ENCODE measurements at places on chromosomes 4 and X.

GRCh38 chr4:110634350-110635162, 11.7 kb upstream of the PITX2 start:
- DNase-seq = no peak

DNA sequence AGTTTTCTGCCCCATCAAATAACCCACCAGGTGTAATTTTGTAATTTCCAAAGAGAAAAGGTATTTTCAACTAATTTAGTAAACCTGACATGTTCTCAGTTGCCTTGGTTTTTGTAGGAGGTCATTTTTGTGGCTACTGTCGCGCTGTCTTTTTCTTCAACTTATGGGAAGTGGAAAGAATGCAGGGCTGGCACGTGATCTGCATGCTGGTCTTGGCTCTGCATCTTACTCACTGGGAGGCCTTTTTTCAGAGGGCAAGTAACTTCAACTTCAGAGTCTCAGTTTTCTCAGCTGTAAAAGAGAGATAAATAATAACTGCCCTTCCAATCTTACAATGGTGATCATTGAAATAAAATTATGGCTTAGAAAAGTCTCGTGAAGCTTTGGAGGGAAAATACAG, 109.9 kb upstream of the SMIM10 start:
- DNase-seq = no peak

GRCh38 chr4:41814565-41814964, 66.0 kb upstream of the PHOX2B start:
- peak; percentile 14 for DNase-seq

DNA sequence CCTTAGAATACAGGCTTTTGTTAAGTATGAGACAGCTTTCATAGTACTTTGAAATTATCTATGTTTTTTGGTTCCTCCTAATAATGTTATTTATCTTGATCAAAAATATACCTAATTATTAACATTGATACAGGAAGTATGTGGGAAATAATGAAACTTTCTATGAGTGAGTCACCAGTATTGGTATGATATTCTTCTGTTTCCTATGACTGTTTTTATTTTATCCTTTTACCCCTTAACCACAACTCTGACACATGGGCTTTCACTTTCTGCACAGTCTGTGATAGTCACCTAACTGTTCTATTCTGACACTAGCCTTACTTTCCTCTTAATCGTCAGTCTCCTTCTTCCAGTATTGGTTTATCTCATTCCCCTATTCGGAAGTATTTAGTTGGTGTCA, 4.7 kb downstream of the THAP9 start:
- DNase-seq = no peak

DNA sequence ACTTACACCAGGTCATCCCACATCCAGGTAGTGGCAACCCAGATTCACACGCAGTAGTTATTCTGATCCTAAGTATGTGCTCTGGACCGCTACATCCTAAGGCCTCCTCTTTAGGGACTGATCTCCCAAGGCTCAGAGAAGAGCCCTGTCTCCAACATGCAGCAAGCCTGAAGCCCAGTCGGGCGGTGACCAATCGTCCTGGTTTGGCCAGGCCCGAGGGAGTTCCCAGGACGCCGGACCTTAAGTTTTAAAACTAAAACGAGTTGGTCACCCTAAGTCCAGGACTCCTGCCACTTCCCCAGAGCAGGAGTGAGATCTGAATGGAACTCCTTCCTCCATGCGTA, 385 bp downstream of the LYAR start:
- DNase-seq = no peak

DNA sequence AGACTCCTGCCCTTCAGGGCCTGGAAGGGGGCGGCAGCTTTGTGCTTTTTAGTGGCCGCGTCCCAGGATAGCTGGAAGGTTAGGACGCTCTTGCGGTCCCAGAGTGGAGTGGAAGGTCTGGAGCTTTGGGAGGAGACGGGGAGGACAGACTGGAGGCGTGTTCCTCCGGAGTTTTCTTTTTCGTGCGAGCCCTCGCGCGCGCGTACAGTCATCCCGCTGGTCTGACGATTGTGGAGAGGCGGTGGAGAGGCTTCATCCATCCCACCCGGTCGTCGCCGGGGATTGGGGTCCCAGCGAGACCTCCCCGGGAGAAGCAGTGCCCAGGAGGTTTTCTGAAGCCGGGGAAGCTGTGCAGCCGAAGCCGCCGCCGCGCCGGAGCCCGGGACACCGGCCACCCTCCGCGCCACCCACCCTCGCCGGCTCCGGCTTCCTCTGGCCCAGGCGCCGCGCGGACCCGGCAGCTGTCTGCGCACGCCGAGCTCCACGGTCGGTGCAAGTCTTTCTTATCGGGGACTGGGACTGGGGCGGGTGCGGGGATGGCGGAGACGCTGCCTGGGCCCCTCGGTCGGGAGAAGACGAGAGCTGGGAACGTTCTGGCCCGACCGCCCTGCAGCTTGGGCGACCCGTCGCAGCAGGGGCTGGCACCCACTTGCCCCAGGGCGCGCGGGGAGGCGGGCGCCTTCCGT, at the start of gene EDNRA:
Gene EDNRA (plus strand): TSS at position 207 of the 686 bp plus-strand sequence. CDS start 4,585 bp downstream, outside the sequence.
- DNase-seq = peak; percentile 71

GRCh38 chrX:50952406-50952805, 41.9 kb downstream of the BMP15 start:
- no peak for DNase-seq

GRCh38 chr4:133600008-133600407, 450.9 kb downstream of the PCDH10 start:
- no peak for DNase-seq

DNA sequence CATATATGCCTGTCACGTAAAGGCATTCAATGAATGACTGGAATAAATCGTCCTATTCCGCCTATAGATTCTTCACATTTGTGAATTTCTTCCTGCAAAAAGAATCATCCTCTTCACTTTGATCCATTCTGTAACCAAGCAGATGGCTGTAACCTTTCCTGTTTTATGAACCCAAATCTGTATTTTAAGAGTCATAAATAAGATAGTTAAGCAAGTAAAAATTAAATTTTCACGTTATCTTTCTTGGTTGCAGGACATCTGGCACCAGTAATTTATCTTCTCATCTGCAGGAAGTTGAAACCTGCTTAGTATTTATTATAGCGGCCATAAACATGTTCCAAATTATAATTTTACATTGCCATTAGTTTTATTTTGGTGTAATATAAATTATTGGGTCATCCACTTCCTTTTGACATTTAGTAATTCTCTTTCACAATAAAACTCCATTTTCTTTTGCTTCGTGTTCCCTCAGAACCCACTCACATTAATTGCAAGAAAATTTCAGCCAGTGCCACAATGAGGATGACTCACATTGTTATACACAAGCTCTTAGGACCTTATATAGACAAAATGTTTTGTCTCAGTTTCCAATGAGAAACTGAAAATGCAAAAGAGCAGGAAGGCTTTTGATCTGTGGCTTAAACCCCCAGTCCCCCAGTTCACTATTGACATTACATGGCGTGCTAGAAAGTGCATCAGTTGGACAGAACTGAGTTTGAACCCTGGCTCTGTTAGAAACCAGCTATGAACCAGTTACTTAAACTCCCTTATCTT, 51.1 kb downstream of the TMEM156 start:
- peak; percentile 41 for DNase-seq

GRCh38 chrX:3521396-3521795, 174.9 kb upstream of the MXRA5 start:
- no peak for DNase-seq

DNA sequence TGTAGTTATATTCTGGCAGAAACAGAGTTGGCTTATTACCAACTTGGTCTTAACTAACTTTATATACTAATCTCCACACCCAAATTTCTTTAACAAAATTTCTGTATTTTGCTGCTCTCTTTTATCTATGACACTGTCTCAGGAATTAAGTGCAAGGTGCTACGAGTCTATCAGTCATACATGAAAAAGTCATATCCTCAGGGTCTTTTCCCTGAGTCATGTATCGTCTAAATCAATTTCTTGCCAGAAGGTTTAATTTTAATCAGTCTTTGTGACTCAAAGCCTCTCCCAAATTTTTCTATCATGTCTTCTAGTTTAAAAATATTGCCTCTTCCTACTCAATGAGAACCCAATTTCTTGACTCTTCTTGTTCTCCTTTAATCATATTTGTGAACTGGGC, 1803.6 kb upstream of the PCDH7 start:
- DNase-seq = no peak

DNA sequence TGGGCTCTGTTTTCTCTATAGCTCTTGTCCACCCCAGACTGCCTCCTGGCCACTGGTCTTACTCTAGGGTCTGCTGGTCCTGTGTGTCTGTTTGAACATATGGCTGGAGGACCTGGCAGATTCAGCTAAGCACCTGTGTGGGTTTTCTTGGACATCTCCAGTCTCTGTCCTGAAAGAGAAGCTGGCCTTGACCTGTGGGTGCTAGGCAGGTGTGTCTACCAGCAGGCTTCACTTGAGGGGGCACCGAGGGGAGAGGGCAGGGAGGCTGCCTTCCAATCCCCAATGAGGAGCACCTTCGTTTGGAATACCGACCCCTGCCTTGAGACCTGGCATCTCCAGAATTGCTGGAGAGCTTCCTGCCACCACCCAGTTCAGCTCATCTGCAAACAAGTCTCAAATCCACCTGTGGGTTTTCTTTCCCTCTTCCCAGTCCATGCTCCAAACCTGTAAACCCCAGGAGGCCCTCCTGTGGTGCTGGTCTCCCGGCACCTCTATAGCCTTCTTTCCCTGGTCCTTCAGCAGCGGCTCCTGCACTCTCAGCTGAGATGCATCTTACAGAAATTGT, 45.2 kb downstream of the HTRA3 start:
- no peak for DNase-seq

- no peak for DNase-seq
Observed at GRCh38 chrX:103356858-103357257, 552 bp downstream of the TCEAL9 start.

GRCh38 chr4:4762909-4763821, 96.3 kb upstream of the MSX1 start:
- peak; percentile 83 for DNase-seq

Data from A673 (cell line).